ENCODE measurements at places on chromosomes 13 and 19.

DNA sequence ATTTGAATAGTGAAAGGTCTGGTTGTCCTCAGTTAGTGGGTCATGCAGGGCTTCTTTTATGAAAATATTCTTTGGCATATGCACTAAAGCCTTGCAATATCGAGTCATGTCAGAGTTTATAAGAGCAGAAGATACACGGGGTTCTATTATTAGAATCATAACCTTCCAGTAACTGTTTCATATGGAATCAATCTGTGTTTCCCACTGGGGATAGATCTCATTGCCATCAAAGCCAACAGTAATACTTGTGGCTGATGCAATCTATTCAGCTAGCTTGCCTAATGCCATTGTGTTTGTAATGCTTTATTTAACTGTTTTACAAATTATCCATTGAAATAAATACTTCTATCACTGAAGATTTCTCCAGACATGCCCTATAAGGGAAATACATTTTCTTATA is 746.9 kb upstream of the PCDH9 start:
- DNase-seq: no peak

DNA sequence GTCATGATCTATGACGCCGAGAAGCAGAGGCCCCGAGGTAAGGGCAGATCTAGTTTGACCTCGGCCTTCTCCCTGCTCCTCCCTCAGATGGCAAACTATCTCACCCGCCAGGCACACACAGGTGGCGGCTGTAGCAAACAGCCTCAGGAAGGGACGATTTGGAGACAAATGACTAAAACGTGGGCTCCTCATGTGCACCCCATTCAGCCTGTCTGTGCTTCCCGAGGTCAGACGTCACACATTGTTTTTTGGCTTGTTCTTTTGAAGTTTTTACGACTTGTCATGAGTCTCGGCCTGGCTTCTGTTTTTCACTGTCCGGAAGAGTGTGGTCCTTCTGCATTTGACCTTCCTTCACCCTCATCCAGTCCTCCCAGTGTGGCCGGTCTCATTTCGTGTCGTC is 15.0 kb downstream of the DAZAP1 start:
- no peak for DNase-seq

GRCh38 chr13:101712026-101712348 is 259.5 kb downstream of the ITGBL1 start:
- no peak for DNase-seq

GRCh38 chr19:47560999-47561398 is 11.9 kb downstream of the ZNF541 start:
- DNase-seq: no peak

- no peak for DNase-seq
These were observed 1.7 kb downstream of the ERCC5 start for GRCh38 chr13:102847272-102848234.

- no peak for DNase-seq
These were observed 13.8 kb downstream of the ZNF557 start for GRCh38 chr19:7083076-7083956.

- no peak for DNase-seq
These were observed 5.5 kb upstream of the ZNF580 start for GRCh38 chr19:55635334-55635717.

DNA sequence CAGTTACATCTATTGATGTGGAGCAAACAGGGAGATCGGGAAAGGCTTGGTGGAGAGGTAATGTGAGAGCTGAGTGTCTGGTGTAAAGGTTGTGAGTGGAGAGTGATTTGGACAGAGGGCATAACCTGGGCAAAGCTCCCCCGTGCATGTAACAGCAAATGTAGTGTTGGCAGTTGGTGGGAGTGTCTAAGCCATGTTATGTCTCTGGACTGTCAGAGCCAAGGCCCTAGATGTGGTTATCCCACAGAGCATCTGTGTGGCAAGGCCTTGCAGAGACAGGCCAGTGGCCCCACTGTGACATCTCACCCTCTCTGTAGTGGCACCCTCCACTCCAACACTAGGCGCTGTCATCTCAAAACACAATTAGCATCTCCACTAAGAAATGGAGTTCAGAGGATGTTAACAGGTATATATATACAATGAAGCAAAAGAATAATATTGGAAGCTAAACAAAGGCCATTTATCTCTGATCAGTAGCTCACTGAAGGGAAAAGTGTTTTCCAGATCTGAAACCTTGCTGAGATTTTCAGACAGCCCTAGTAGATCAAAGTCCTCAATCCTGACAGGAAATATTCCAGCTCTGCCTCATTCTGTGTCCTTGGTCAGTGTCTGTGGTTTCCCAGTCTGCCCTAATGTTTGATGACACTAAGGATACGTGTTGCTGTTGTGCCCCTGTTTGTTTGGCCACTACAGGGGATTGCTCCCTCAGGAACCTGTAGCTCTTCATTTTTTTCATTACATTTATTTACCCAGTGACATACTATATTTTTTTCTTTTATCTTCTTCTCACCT is 20.2 kb downstream of the POLR1D start:
- no peak for DNase-seq

DNA sequence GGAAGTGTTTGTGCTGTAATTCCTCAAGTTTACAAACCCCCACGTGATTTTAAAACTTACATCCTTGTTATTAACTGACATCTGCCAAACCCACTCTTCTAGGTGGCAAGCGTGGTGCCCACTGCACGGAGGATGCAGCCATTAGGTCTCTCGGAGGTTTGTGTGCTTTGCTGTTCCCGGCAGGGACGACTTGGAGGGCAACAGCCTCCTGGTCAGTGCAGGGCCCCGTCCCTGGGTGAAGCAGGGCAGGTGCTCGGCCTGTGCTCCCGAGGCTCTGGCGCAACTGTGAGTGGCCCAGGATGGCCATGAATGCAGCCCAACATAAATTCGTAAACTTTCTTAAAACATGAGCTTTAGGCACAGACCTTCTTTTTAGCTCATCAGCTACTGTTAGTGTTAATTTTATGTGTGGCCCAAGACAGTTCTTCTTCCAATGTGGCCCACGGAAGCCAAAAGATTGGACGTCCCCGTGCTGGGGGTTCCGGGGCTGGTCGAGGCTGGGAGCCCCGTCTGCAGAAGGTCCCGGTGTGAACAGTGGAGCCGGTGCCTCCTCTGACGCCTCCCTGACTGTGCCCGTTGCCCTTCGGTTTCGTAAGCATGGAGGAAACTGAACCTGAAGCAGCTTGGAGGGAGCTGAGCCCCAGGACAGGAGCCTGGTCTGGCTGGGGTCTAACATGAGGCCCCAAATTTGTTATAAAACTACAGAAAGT is 11.9 kb downstream of the GAS6 start:
- no peak for DNase-seq

GRCh38 chr13:30125422-30126073 is 181.8 kb downstream of the KATNAL1 start:
- no peak for DNase-seq

- DNase-seq: no peak
These were observed 651 bp downstream of the OXGR1 start for GRCh38 chr13:96993634-96994016.

- no peak for DNase-seq
These were observed 124.2 kb upstream of the SERP2 start for GRCh38 chr13:44249431-44249836.

DNA sequence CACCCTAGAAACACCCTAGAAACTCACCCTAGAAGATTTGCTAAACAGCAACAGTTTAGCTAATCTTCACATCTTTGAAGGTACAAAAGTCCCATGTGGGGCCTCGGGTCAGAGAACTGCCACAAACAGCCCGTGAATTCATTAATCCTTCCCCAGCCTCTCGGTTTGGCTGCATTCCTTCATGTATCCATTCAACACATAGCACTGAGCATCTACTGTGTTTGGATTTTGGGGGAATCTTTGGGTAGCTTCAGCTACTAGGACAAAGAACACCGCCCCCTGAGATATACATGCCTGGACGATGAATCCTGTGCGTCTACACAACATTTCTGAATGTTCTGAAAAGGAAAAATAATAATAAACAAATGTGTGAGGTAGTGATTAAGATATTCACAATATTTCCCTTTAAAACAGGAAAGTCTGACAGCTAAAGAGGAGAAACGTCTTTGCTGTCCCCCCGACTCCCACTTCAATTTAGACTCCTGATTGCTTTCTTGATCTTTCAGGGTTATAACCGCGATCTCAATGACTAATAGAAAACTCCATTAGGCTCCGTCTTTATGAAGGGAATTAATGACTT is 63.5 kb downstream of the ALOX5AP start:
- no peak for DNase-seq

DNA sequence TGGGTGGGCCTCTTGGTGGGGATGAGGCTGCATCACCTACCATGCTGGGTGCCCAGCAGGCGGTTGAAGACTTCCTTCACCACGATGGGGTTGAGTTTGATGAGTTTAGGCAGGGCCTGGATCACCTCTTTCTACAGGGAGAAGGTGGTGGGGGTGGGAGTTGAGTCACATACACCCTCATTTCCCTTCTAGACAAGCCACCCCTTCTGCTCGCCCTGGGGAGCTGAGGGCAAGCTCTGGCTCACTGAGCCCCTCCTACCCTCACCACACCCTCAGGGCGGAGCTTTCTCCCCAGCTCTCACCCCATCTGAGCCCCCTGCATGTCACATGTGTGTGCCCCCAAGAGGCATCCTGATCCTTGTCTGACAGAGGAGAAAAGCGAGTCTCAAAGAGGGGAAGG is 7.6 kb upstream of the RSPH6A start:
- no peak for DNase-seq

DNA sequence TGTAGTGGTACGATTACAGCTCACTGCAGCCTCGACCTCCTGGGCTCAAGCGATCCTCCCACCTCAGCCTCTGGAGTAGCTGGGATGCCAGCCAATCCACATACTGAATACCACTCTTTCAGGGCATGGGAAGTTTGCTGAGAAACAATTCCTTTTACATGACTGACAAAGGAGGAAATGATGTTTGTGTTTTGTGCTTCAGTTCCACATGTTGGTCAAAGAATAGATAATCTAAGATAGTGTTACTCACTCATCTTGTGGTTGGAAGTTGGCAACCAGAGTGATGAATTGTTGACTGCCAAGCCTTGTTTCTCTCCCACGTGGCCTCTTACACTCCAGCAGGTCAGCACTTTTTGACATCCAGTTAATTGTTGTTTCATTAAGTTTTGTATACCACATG is 7.6 kb downstream of the MBD3L2B start:
- DNase-seq: no peak

DNA sequence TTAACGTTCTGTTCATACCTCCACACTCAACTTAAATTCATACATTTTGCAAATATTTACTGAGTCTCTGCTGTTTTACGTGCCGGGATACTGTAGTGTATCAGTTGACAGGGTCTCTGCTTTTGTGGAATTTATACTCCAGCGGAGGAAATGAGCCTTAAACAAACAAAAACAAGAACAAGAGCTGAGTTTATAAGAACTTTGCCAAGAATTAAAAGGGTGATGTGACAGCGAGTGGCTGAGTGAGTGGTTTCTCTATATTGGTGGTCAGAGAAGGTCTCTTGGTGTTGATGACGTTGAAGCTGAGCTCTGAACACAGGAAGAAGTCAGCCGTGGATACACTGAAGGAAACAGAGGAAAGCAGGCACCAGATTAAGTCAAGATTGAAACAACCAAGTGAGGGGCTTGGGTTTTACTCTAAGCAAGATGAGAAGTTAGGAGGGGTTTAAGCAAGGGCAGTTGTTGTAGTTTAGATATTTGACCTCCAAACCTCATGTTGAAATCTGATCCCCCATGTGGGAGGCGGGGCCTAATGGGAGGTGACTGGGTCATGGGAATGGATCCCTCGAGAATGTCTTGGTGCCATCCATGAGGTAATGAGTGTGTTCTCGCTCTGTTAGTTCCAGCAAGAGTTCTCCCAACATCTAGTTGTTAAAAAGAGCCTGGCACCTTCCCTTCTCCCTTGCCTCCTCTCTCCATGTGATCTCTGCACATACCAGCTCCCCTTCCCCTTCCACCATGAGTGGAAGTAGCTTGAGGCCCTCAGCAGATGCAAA is 248.3 kb downstream of the DCLK1 start:
- DNase-seq: no peak

DNA sequence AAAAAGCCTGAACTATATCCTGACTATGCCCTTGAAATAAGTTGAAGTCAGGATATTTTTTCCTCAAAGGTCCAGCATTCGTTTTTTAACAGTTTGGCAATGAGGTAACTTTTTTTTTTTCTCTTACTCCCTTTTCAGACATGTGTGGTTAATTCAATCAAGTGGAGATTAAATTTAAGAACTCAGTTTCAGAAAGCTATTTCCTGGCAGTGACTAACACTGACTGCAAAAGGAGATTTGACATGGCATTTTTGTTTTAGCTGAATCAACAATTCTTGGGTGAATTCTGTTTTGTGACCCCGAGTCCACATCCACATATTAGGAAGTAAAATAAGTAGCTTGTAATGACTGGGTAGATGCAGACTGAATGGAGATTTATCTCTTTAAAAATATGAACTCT is 716.4 kb downstream of the PCDH9 start:
- no peak for DNase-seq

- no peak for DNase-seq
These were observed 38.2 kb downstream of the MTMR6 start for GRCh38 chr13:25249001-25249543.

GRCh38 chr13:57635541-57636085 is 4.1 kb downstream of the PCDH17 start:
- no peak for DNase-seq

DNA sequence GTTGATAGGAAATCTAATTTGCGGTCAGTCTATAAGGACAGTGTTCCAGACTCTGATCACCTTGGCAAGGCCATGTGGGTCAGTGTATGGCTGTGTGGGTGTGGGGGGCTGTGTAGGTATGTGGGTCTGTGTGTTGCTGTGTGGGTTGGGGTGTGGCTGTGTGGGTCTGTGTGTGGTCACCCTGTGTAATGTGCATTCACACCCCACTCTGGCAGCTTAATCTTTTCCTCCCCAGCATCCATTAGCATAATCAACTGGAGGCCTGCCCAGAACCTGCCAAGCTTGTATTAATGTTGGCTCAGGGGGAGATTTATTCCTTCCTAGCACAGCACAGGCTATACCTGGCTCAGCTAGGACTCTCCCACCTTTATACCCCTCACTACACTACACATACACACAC is 203.2 kb downstream of the TUBA3C start:
- DNase-seq: no peak

DNA sequence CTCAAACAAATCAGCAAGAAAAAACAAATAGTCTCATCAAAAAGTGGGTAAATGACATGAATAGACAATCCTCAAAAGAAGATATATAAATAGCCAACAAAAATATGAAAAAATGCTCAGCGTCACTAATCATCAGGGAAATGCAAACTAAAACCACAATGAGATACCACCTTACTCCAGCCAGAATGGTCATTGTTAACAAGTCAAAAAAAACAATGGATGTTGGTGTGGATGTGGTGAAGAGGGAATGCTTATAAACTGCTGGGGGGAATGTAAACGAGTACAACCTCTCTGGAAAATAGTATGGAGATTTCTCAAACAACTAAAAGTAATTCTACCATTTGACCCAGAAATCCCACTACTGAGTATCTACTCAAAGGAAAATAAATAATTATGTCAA is 239.2 kb upstream of the RFC3 start:
- DNase-seq: no peak

GRCh38 chr13:22776394-22777186 is 404.2 kb upstream of the SGCG start:
- DNase-seq: no peak

DNA sequence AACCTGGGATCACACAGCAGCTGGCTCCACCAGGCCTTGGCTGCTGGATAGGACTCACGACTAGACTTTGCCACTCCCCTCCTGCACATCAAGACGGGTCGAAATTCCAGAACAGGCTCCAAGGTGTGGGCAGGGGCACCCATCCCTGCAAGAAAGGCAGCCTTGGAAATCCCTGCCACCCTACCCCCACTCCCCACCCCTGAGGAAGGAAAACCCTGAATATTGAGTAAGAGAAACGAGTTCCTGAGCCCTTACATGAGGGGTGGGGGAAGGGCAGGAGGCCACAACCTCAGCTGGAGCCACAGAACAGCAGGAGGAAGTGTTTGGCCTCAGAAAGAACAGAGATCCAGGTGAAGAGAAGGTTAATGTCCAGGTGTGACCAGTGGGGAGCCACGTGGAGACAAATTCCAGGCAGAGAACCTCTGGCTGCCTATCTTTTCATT is 20.1 kb downstream of the DEDD2 start:
- no peak for DNase-seq

Measured in activated gamma-delta T cell treated with anti-CD3 and anti-CD28 coated beads, Interleukin-2, amount 50 U/mL, for 16 hours (primary cell).